ENCODE measurements at places on chromosomes 3 and 15.

DNA sequence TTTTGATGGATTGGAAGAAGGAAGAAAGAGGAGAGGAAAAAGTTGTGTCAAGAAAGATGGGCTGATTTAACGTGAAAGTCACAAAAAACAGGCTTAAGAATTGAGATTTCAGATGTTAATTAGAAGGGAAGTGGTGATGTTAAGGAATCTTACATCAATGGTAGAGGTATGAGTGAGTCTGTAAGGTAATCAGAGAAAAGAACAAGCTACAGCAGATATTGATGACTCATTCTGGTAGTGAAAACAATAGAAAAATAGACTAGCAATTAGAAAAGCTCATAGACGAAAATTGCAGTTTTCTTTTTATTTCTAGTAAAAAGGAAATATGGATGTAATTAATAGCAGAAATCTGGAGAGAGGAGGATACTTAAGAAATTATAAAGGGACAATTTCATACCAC, 559.6 kb downstream of the MCTP2 start:
- DNase-seq: no peak

- no peak for DNase-seq
These were observed 19.4 kb downstream of the SCN5A start for GRCh38 chr3:38630070-38630469.

DNA sequence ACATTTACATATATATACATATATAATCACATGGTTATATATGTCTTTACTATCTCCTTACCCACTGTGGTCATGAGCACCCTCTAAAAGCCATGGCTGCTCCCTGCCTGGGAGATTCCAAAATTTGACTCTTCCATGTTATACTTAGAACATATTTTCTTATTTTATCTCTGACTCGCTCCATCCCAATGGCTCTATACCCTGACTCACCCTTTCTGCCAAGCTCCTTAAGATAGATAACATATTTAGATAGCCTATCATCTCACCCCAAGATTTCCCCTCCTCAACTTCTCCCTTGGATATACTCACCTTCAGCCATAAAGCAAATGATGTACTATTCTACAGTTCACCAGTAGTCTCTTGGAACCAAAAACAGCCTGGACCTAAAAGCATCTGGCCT, 65.1 kb downstream of the CD200R1L start:
- DNase-seq: no peak

- peak; percentile 87 for DNase-seq
These were observed 63.6 kb downstream of the SLC15A2 start for GRCh38 chr3:121957674-121958415.

GRCh38 chr15:39748276-39748675, 34.4 kb downstream of the FSIP1 start:
- no peak for DNase-seq

DNA sequence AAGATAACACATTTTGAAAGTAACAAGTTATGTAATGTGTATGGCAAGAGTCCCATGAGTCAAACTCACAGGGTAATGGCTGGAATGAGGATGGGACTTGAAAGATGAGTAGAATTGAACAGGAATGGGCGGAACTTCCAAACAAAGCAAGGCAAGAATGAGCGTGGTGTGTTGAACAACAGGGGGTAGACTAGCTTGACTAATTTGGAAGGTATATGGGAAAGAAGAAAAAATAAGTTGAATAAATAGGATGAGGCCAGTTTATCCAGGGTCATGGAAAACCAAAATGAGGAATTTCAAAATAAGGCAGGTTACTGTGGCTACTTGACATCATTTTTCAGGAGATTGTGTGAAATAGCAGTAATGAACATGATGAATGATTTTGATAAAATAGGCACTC, 2.5 kb upstream of the DPH6 start:
- no peak for DNase-seq

DNA sequence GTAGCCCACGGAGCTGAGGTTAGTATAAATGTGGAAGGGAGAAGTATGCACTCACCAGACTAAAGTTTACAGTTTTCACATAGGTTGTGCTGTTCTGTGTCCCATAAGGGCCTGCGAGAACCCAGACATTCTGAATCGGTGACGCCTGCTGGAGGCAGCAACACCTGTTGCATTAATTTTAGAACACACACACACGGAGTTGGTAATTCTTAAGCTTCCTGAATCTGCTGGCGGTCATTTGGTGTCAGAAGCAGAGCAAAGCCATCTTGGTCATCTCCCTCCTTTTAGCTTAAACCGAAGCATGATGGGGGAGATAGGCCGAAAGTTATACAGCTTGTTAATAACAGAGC, 41.1 kb upstream of the AP3B2 start:
- no peak for DNase-seq

DNA sequence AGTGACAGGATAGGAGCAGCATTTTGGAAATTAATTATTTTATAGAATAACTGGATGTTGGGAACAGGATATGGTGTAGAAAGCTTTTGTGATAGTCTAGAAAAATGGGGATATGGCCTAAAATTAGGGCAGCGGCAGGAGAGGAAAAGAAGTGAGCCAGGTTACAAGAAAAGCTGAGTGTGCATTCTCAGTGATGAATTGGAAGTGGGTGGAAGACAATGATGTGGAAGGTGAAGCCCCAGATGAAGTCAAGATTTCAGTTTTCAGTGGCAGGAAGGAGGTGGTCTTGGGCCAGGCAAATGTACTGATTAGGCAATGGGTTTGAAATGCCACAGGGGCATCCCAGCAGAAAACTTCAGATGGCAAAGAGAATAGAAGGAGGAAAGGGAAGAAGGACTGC, 33.6 kb downstream of the ACP3 start:
- no peak for DNase-seq

GRCh38 chr15:71080705-71081104, 34.6 kb upstream of the THSD4 start:
- no peak for DNase-seq

DNA sequence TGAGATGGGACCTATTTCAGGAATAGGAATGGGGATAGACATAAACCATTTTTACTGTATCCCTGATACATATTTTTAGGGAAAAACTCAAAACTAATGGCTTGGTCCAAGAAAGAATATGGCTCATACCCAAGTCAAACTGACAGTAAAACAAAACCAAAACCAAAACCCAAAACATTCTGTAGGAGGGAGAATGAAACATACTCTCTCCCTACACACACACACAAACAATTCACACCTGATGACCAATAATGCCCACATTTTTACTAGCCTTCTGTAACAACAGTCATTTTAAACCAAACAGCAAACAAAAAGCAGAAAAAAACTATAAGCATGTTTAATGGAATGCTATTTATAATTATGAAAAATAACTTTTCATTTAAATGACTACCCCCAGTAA, 74.9 kb downstream of the NBEAL2 start:
- no peak for DNase-seq

GRCh38 chr3:43330981-43331380, 44.6 kb downstream of the SNRK start:
- no peak for DNase-seq

DNA sequence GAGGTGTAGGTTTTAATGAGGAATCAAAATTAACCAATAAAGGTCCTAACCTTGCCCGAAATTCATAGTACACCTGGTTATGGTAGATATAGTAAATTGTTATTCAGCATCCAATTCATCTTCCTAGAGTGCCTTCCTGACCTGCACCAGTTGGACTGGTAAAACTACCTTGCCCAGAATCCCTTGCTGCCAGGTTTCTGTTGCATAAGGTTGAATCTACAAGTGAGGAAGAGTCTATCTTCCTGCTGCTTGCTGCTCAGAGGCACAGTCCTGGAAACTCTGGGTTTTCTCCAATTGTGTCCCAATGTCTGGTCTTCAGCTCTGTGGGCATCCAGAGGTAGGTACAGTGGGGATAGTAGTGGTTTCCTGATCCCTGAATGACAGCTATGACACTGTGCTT, 17.3 kb downstream of the CCDC54 start:
- DNase-seq: no peak

- DNase-seq: no peak
These were observed 433.8 kb upstream of the RBMS3 start for GRCh38 chr3:28846971-28847478.

- DNase-seq: no peak
These were observed 36.3 kb upstream of the HERC1 start for GRCh38 chr15:63870043-63870394.

DNA sequence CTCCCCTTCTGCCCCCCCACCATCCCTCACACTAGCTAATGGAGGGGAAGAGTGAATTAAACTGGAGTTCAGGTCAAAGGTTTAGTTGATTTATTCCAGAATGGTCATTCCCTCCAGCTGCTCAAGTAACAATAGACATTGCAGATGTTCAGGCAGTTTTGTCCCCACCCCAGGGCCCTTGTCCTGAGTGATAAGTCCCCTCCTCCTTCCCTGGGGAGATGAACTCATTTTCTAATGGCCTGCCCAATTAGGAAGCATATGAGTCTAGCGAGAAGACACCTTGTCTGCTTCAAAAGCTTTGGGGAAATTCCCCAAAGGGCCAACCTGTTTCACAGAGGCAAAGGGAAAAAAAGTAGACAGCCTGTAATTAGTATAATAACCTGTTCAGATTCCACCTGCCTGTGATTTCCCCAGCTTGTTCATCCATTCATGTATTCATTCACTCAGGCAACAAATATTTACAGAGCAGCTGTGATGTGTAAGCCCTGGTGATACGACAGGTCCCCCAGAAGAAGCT, 165.3 kb downstream of the SHQ1 start:
- DNase-seq: no peak

DNA sequence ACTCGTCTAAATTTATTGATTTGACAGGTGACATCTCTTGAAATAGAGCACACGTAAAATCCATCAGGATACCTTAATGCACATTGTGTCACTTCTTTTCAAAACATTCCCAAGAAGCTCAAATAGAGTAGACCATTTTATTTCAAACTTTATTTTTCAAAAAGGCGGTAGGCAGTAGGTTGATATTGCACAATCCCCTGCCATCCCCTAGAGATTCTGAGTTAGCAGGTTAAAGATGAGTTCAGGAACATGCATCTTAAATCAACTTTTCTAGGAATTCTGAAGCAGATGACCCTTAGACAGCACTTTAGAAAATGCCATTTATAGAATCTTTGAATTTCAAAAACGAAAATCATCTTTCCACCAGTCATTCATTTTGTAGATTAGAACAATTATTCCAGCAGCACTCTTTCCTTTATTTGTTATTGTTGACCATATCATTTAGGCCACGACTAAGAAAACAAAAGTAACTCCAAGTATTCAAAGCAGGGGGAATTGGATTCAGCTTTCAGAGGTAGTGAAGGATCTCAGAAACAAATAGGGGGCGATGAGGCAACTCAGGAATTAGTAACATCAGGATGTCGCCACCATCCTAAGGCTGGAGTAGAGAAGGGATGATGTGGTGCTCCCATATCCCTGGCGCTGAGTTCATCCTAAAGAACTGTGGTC, 198.2 kb upstream of the MCTP2 start:
- DNase-seq: no peak

DNA sequence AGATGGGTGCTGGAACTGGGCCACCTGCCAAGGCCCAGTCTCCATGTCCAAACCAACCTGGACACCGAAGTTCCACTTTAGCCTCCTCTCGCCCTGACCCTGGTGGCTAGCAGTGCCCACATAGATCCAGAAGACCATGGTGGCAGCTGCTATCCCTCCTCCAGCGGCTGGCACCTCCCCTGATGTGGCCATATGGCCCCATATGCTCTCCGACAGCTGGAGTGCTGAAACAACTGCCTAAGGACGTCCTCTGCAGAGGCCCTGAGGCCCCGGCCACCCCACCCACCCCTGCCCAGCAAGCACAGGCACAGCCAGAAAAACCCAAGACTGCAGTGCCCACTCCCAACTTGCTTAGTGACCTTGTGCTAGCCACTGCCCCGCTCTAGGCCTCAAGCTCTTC, 182.3 kb upstream of the LINGO1 start:
- no peak for DNase-seq

- no peak for DNase-seq
These were observed 32.6 kb upstream of the TBC1D5 start for GRCh38 chr3:17775073-17775472.

DNA sequence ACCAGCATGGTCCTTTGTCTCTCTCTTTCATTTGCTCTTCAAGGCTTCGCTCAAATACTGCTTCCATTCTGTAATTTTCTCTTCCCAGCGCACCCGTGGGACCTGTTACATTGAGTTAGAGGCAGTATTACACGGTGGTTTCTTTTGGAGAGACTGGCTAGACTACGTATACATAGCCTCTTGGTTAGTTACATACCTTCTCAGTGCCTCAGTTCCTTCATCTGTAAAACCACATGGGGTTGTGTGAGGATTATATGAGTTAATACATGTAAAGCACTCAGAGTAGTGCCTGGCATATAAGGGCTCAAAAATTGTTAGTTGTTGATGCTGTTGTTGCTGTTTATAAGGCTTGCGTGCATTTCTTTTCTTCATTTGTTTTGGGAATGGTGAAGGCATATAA, 33.8 kb downstream of the UBE2E2 start:
- DNase-seq: no peak

- no peak for DNase-seq
These were observed 235.3 kb downstream of the CDIN1 start for GRCh38 chr15:36814708-36815107.

DNA sequence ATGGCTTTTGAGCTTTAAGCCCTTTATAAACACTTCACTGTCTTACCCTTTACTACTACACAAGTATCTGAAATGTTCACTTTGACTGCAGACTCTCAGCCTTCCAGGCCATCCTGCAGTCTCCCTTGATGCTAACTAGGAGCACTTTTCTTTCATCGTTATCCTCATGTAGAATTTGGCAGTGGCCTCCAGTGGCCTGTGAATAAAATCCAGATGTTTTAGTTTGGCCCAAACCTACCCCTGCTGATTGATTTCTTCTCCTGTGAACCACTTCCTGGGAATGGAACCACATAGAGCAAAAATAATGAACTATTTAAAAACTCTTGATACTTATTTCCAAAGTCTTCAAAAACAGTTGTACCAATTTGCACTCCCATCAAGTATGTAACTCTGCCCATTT, 271.9 kb downstream of the FEZF2 start:
- no peak for DNase-seq

GRCh38 chr15:70181626-70182255, 84.0 kb upstream of the TLE3 start:
- DNase-seq: no peak

- no peak for DNase-seq
These were observed 628.5 kb downstream of the GRM7 start for GRCh38 chr3:7489417-7489816.

DNA sequence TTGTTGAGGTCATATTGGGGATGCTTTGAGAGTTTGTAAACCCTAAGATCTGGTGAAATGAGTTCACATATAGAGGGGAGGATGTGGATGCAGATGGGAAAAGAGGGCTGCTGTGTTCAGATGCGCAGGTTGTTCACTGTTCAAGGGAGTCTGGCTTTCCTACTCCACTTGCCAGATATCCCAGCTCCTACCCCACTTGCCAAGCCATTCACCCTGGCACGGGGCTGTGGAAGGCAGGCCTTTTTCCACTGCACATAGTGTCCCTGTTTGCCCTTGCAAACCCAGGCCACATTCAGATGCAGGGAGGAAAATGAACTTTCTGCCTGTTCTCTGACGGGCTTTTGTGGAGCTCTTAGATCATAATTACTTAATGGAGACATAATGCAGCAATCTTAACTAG, 29.0 kb downstream of the CRABP1 start:
- no peak for DNase-seq

All from pons (tissue), 1 donor.